SW480 (cell line): ENCODE measurements at places on chromosomes 6 and 20.

GRCh38 chr20:46709055-46709458, 392 bp upstream of the SLC2A10 start:
- DNase-seq, result no peak

DNA sequence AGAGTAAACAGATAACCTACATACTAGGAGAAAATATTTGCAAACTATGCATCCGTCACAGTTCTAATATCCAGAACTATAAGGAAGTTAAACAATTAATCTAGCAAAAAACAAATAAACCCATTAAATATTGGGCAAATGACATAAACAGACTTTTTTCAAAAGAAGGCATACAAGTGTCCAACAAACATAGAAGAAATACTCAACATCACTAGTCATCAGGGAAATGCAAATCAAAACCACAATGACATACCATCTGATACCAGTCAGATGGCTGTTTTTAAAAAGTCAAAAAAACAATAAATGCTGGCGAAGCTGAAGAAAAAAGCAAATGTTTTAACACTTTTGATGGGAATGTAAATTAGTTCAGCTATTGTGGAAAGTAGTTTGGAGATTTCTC, 1117.7 kb upstream of the MAP3K7 start:
- peak; percentile 5 for DNase-seq

DNA sequence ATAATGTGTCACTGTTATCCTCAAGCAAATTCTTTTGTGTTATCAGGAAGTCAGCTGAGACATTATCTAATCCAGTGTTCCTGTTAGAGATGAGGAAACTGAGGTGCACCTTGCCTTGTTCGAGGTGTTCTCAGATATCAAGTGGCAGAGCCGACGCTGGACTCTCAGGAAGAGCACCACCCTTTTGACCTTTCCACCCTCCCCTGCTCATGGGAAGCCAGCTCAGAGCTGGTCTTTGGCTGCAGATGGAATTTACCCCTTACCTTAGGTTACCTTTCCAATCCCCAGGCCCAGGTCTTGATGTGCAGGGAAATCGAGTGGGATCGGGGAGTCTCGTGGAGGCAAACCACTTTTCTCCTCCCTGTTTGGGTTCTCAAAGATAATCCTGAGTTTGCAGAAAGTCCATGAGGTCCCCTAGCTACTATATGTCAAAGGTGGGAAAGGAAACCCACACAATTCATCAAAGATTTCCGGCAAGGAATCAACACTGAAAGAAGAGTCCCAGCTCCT, 62.9 kb upstream of the PIM1 start:
- DNase-seq, result no peak

GRCh38 chr20:51272401-51272800, 249.5 kb upstream of the KCNG1 start:
- DNase-seq, result no peak

DNA sequence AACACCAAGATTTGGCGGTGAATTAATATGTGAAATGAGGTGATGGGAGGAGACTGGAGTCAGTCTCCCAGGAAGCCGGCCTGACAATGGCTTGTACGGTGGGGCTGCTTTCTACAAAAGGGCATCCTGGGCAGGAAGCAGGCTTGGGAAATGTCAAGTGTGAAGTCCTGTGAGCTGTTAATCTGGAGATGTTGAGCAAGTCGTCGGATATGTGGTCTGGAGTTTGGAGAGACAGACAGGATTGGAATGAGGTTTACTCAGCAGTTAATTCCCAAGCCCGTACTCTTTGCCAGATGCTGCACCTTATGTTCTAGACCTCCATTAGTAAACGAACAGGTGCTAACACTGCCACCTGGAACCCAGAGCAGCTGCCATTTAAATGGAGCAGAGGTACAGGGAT, 107.7 kb upstream of the FOXC1 start:
- DNase-seq, result no peak

DNA sequence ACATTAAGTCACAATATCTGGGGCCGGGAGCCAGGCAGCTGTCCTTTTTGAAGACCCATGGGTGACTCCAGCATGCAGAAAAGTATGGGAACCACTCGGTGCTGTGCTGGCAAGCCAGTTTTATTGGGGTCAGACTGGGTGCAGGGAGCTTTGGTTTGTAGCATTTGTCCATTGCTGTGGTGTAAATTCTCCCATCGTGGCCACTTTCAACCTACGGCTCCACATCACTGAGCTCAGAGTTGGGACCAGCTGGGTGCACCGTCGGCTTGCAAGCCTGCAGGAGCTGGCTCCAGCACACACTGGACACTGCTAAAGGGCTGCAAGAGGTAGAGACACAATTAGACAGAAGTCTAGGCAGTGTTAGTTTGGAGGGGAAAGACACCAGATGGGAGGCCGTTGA, 66.9 kb downstream of the SYNJ2 start:
- no peak for DNase-seq

GRCh38 chr6:54907355-54907754, 60.8 kb downstream of the FAM83B start:
- DNase-seq, result no peak

GRCh38 chr6:107714104-107714503, 110.0 kb downstream of the SCML4 start:
- no peak for DNase-seq

DNA sequence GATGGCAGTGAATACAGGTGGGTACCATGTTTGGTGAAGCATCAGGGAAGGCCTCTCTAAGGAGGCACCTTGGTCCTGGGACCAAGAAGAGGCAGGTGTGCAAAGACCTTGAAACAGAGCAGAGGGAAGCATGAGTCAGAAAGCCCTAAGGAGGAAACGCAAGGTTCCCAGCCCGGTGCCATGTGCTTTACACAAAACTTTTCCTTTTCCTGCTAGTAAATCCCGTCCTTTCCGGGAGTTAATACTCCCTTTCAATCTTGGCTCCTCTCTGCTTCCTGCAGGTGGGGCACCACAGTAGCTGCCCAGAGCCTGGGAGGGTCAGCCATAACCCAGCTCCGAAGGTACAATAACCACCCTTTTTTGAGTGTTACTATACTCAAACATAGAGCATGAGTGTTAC, 19.4 kb upstream of the SLC23A2 start:
- DNase-seq, result no peak

GRCh38 chr6:33634946-33635345, 13.8 kb downstream of the ITPR3 start:
- no peak for DNase-seq
